ENCODE measurements at places on chromosomes 7 and 10.

- DNase-seq = no peak
These were observed 37.0 kb upstream of the GLCCI1 start for GRCh38 chr7:7931626-7932025.

DNA sequence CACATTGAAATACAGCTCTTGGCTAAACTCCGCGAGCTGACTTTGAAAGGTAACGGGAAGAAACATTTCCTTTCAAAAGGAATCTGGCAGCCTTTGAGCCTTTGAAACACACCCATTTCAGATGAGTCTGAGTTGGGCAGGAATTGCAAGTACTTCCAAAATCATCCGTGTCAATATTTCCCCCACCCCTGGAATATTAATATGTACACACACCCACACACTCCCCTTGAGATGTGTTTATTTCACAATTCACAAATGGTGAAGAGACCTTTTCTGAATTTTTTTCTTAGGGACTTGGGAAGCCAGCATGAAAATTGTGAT is 438.7 kb upstream of the NRP1 start:
- no peak for DNase-seq

DNA sequence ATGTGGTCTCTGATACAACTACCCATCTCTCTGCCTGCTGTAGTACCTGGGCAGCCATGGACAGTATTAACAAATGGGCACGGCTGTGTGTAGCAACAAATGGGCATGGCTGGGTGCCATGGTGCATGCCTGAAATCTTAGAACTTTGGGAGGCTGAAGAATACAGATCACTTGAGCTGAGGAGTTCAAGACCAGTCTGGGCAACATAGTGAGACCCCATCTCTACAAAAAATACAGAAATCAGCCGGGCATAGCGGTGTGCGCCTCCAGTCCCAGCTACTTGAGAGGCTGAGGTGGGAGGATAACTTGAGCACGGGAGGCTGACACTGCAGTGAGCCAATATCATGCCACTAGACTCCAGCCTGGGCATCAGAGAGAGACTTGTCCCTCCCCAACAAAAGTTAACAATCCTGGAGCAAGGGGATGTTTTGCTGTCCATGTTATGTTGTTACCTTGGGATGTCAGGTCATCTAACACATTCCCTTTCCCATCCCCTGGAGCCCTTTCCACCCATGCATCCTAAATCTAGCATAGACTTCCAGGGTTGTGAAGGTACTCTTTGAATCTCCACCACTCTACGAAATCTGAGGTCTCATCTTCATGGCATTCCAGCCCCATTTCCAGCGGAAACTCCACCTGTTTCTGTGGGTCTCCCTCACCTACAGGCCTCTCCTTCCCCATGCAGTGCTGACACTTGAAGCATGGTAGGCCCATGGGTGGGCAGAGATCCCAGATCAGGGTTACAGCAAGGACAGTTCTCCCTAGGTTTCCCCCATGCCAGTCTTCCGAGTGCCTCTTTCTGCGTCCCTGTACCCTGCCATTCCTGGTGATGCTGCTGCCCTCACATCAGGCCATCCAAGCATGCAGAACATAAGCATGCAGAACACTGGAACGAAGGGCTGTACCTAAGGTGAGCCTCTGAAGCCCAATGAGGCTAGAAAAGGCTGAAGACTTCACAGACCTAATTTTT is 13.1 kb downstream of the FXYD4 start:
- no peak for DNase-seq

GRCh38 chr7:88759230-88760135 is at the start of gene ZNF804B:
Gene ZNF804B, plus strand, starts transcription at chr7:88759700. Its CDS starts 277 bp downstream, at chr7:88759977.
- no peak for DNase-seq

DNA sequence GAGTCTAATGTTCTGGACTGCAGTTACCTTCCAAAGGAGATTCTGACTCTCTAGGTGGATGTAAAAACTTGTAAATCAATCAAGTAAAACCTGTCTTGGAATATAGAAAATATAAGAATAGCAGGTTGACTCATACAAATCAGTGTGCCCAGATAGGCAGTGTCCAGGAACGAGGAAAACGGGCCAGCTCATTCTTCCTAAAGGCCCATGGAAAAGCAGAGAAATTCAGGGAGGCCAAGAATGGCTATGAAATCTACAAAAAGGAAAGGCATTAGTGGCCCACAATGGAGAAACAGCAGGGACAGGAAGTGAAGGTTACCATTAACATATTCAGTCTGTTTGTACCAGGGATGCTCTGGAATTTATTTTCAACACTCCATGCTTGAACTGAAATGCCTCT is 14.9 kb downstream of the GLI3 start:
- no peak for DNase-seq

- DNase-seq = no peak
These were observed 26.3 kb upstream of the PWWP2B start for GRCh38 chr10:132370426-132371340.

DNA sequence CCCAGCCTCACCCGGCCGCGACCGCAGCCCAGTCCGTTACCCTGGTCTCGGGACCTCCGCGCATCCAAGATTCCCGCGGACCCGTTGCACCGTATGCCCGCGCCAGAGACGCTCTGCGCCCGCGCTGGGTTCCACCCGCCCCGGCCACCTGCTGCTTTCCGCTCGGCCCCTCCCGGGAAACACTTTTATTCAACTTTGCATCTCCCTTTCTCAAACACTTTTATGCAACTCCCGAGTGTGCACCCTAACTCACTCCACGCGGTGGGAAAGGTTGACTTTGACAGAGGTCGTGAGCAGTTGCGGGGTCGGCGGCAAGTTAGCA is at the start of gene ODAD2:
Gene ODAD2 (minus strand): TSS at position 126 of the 322 bp plus-strand sequence. CDS start 3,937 bp downstream, outside the sequence.
- DNase-seq = no peak

DNA sequence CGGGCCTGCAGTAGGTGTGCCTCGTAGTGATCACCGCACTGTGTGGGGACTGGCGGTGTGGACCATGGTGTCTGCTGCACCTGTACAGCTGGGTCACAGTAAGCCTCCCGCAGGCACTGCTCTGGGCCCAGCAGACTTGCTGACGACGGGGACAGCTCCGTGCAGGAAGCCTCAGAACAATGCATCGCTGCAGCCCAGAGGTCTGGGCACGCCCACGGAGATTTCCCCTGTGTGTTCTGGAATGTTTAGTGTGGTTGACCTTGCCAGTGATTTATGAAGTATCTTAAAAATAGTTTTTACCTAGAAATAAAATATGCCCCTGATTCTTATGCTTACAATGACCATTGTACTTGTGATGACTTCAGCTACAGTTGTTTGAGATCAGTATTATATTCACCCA is 59.1 kb upstream of the ZNF32 start:
- no peak for DNase-seq

DNA sequence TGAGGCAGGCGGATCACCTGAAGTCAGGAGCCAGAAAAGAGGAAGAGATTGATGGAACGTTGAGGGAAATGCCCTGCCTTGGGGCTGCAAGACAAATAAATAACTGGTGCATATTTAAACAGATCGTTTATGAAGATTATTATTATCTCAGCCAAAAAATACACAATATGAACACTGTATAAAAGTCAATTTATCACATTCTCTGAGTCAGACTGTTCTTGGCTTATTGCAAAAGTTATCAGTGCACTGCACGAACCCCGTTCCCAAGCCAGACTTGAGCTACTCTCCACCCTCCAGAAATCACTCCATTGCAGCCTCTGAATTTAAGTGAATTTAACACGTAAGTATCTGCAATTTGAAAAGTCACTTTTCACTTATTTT is 1.6 kb downstream of the DNMBP start:
- no peak for DNase-seq

DNA sequence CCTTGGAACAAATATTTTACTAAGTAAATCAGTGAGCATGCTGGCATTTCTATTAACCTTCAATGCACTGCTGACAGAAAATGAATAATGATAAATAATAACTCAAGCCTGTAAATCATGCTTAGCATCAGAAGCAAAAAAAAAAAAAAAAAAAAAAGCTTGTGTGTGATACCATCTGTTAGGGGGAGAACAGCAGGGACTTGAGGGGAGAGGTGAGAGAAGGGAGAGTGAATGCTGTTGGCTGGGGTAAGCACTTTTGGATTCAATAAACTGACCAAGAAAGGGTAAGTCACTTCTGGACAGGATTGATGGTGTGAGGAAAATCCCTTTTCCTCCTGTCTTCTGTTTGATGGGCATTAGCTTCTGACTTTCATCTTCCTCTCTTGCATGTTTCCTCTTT is 996.4 kb downstream of the KCNMA1 start:
- no peak for DNase-seq

DNA sequence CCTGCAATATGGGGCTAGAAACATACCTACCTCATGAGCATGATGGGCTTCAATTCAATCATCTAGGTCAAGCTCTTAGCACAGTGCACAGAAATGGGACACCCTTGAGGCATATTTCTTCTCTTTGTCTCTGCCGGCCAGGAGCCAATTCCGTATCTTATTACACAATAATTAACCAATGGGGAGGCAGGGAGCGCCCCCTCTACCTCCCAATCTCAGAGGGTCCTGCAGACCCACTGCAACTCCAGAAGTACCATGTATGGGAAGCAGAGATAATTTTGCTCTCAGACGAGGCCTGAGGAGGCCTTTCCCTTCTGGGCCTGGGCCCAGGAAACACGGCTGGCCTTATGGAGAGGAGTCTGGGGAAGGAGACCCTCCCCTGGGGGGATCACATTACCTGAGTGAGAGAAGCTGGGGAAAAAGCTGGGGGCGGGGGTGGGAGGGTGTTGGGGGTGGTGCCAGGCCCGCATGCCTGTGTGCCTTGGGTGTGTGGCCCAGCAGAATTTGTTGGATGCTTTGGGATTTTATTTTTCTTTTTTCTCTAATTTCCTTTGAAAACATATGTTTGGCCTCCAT is 155.5 kb downstream of the UBE2H start:
- DNase-seq = no peak

DNA sequence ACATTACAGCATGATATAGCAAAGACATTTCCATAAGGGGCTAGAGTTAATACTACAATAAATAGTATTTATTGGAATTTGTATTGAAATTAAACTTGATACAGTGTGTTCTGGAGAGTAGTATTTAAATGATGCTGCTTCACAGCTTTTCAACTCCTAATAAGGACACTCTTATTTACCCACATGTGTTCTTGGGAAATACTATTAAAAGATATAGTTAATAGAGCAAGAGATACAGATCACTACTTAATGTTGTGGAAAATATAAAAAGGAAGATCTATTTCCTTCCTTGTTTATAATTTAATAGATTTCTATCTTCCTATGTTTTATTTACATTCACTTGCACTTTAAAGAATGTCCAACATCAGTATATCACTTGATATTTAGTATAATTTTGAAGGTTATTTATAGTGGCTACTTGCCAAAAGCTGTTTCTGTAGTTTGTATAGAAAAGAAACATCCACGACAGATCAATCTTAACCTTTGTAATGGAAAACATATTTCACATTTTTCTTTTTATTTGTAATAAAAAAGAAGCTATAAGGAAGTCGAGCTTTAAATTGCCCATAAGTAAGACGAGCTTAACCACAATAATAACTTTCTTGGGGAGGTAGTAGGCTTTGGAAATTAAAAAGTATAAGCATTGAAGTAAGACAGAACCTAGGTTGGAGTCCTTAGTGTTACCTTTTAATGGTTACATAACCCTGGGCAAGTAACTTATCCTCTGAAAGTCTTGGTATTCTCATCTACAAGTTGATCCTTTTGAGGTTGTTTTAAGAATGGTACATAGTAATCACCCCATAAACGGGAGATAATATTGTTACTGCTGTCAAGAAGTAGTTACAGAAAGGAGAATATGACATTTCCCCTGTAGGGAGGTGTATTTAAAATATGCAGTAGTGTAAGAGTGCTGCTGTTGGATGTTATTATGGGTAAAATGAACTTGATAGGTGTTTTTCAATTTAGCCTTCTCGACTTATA is 32.8 kb downstream of the CPED1 start:
- DNase-seq = no peak

DNA sequence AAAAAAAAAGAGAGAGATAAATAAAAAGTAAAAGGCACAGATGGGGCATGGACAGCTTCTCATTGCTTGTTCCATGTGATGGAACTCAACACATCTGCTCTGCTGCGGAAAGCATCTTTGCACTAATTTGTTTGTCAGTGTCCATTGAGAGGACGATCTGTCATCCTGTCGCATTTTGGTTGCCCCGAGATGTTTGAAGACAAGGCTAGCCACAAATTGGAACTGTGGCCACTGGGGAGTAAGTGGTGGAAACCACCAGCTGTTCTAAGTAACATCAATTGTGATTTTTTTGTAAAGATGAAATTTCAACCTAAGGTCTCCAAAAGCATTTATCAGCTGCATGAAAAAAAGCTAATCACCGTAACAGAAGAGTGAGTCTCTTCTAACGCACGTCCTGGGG is 312.7 kb downstream of the ADARB2 start:
- no peak for DNase-seq

DNA sequence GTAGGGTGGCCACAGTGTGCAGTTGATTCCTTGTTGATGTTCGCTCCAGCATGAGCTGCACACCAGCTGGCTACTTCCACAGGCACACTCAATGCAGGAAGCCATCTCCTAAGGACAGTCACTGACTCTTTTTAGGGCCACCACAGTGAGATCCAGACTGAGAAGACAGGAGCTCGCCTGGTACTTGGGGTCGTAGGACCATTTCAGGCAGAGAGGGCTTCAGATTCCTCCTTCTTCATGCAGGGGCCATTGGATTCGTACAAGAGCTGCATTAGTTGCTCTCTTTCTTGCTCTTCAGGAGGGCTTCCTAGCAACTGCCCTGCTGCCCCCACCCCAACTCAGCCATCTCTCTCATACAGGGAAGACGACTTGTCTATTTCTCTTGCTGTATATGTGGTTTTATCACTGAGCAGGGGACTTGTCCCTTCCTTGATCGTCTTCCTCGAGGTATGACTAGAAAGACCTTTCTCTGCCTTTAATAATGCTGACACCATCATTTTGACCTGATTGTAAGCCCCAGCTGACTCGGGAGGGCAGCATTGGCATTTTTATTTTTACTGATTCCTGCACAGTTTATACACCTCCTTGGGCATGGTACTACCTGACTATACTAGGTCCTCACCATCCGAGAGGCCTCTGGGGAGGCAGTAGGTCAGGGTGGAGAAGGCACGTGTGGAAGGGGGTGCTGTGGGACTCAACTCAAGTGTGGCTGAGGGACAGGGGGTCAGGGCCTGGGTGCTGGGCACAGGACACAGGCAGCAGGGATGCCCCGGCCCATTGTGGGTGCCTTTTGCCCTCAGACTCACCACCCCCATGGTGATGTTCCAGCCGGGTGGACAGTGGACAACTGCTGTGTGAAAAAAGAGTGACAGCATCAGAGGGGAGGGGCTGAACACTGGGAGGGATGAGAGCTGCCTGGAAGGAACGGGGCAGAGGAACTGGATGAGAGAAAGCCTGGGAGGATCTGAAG is 136.7 kb upstream of the ZNF746 start:
- DNase-seq = no peak

- DNase-seq = no peak
These were observed 878.5 kb downstream of the LRMDA start for GRCh38 chr10:76309741-76310587.
